ENCODE measurements at places on chromosomes 2 and 18.
A peak's percentile ranks its signal among the peaks of the same experiment; 100 is the strongest.

DNA sequence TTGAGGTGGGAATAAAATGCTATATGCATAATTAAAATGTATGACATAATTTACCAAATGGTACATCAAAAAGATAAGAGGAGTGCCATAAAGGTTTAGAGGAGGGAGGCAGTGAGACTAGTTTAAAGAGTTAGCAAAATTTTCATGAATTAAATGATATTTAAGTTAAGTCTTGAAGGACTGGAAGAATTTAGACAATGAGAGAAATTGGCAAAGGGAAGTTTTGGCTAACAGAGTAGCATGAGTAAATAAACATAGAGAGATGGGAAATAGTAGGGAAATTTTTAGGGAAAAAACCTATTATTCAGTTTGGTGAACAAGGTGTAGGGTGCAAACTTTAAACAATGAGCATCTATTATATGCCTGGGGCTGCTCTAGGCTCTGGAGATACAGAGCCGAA, 68.8 kb downstream of the CAVIN2 start:
- DNase-seq, result no peak

DNA sequence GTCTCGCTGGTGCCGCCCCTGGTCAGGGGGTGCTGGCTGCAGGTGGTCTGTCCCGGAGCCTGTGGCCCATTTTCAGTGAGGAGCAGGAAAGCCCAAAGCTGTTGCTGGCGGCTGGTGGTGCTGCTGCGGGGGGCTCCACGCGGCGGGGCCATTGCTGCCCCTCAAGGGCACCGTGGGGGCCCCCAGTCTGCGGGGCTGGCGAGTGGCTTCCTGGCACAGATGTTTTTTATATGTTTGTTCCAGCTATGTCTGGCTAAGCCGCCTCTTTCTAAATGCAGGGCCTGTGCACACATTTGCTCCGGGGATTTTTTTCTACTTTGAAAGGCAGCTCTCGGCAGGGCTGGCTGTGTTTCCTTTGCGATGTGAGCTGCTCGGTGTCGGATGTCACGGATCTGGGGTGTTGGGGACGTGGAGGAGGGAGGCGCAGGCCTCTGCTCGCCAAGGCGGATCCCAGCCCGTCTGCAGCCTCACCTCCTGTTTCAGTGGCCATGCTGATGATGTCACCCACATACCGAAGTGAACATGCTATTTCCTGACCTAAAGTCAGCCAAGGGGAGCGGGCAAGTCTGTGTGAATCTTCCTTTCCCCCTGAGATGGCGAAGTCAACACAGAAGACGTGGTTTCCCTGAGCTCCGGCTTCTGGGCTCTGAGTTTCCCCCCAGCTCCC, 112.0 kb upstream of the CTDP1 start:
- no peak for DNase-seq

DNA sequence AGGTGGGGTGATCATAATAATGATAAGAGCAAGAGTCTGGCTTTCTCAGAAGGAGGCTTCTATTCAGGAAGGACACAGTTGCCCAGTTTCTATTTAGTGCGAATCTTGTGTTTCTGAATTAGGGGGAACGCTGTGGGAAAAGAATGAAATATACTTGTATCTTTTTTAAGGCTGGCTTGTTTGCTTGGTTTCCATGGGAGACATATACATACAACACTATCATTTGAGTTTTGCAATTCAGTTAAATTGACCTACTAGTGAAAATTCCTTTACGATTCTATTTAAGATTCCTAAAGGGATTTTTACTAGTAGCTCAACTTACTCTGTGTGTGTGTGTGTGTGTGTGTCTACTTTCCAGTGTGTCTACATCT, 24.7 kb upstream of the ANKRD62 start:
- DNase-seq, result no peak

DNA sequence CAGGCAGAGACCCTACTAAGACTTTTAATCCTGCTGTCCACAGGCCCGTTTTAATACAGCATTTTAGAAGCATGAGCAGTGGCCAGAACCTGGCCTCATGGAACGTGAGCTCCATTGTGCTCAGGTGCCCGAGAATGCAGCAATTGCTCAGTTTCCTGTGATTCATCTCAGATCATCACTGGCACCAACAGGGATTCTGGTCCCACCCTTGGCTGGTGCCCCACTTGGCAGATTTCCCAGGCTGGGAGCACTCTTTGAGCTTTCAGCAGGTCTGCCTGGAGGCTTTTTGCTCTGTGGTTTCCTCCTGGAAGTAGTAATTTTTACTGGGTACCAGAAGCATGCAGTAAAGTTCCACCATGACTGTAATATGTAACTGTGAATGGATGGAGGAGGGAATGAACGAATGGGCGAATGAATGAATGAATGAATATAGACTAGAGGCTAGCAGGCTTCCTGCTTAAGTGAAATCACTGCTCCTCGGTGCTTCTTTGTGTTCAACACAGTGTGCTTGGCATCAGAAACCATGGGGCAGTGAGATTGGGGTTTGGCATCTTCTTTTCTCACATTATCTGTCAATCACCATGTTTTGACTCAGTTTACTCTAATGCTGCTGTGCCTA, 312.9 kb downstream of the PRKCE start:
- DNase-seq, result no peak

DNA sequence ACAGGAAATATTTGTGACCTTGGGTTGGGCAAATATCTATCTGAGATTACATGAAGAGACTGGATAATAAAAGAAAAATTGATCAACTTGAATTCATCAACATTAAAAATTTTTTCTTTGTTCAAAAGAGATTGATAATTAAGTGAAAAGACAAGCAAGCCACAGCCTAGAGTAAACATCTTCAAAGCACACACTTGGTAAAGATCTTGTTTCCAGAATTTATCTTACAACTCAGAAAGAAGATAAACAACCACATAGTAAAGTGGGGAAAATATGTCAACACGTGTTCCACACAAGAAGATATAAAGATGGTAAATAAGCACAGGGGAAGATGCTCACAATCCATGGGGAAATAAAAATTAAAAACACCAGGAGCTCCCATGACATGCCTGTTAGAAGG, 195.9 kb downstream of the SOX11 start:
- DNase-seq, result no peak

DNA sequence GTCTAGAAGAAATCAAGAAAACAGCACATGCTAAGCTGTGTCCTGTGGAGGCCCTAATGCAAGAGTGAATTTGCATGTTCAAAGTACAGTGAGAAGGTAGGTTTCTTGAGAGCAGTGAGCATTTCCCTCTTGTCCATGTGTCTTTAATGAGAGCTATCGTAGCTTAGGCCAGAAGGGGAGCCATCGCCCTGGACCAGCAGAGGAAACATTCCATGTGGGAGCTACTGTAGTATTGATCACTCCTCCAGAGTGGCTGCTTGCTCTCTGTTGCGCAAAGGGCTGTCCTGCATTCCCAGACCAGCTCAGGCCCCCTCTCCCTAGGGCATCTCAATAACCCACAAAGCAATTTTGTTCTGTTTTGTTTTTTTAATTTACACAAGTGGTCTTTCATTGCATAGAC, 950.1 kb downstream of the CNTNAP5 start:
- DNase-seq, result no peak

GRCh38 chr18:67218556-67218955, 298.0 kb downstream of the DSEL start:
- no peak for DNase-seq

DNA sequence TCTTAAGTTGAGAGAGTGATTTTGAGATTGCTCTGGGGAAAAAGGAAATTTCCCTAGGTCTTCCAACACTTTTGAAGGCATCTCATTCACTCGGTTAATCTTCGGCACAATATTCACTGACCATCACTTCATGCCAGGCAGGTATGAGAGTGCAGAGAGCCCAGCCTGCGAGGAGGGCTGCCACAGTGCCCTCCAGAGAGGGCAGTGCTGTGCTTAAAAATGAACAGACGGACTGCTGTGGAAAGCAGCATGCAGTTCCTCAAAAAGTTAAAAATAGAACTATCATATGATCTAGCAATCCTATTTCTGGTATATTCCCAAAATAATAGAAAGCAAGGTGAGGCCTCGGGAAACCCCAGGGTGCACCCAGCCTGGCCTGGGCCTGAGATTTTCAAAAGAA, 374.9 kb upstream of the RAB6C start:
- DNase-seq, result no peak

- no peak for DNase-seq
These were observed 8.3 kb downstream of the TBR1 start for GRCh38 chr2:161424394-161424769.

DNA sequence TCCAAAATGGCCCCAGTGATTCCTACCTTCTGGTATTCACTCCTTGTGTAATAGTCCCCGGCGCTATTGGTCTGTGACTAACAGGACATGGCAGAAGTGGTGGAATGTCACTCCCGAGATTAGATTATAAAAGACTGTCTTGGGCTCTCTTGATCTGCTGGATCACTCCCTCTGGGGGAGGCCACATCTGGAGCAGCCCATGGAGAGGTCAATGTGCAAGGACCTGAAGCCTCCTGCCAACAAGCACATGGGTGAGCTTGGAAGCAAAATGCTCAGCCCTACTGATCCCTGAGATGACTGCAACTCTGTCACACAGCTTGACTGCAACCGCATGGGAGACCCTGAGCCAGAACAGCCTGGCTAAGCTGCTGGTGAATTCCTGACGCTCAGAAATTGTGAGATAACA, 94.3 kb upstream of the GLI2 start:
- no peak for DNase-seq

GRCh38 chr2:3313781-3314375, 63.7 kb downstream of the EIPR1 start:
- no peak for DNase-seq

- DNase-seq, result no peak
These were observed 3.2 kb downstream of the FARSB start for GRCh38 chr2:222652491-222653255.

GRCh38 chr2:217160103-217160743, 300.4 kb upstream of the TNP1 start:
- no peak for DNase-seq

DNA sequence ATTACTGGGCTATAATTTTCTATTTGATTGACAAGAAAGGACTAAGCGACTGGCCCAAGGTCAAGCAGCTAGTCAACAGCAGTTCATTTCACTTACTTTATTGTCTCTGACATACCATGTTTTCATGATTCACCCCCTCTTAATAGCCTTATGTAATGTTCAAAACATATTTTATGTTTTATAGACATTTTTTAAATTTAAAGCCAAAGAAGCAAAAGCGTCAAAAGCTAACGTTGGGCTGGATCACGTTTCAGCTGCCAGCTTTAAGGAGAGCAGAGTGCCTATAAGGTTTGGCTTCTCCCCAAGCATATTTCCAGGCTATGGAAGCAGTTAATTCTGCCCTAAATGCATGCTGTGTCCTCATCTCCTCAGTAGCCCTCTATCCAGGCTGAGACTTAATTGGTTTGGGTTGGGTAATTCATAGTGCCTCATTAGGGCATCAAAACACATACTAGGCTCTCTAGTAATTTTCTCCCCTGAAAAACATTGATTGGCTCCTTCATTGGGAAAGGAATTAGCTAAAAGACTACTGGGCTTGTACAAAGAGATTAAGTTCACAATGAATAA, 94.8 kb upstream of the CREB1 start:
- no peak for DNase-seq

GRCh38 chr2:133737242-133737993, 169.2 kb upstream of the NCKAP5 start:
- no peak for DNase-seq

- no peak for DNase-seq
These were observed 202.3 kb upstream of the RAB6C start for GRCh38 chr2:129777146-129777545.

DNA sequence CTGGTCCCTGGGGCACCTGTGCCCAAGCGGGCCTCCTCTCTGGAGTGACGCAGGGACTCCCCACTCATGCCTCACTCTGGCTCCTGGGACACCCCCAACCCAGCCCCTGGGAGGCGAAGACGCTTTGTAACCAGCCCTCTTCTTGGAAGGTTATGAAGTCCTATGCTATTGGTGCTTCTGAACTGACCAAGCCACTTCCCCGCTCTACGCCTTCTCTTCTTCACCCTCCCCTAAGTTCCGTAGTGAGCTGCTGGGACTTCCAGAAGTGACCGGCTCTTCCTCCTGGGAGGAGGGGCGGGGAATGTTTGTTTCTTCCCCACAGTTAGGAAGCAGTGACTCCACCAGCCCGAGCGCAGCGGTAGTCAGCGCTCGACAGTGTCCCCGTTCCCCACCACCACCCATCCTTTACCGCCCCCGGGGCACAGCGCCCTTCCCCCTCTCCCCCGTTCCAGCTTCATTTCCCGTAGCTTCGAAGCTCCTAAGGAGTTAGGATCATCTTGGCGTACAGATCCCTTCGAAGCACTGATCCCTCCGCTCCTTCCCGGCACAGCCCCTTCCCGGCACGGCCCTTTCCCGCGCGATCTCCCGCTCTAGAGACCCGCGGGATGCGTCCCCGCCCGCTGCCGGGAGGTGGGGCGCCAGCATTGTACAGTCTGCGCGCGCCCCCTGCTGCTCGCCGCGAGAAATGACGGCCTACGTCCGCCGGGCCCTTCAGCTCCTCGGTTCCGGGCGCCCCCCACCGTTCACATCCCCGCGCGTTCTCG, 25.3 kb upstream of the NOTO start:
- DNase-seq, result peak; percentile 87

DNA sequence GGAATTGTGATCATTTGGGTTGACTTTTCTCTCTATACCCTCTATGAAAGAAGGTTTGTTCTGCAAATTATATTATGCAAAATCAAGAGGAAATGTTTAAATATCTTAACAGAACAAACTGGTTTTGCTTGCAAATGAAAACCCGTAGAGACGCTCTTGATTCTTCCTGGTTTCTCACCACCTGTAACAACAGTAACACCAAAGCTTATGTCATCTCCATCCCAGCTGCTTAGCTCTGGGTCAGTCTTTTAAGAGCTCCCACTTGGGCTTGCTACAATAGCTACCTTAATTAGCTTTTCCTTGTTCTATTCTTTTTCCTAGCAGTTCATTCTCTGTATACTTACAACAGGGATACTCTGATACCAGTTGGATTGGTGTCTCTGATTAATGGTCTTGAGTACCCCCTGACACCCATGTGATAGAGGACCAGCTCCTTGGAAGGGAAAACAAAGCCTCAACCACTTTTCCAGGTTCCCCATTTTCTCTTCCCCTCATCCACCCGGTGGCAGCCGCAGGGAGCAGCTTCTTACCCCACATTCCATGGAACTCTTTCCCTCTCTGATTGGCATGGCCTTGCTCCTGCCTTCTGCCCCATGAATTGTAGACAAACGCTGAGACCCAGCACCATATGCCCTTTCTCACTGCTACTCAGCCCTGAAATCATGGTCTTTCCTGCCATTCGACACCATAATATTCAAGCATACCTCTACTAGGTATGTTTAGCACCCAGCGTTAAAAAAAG, 27.7 kb downstream of the TMEM182 start:
- DNase-seq, result no peak

- DNase-seq, result no peak
These were observed 12.0 kb downstream of the RUFY4 start for GRCh38 chr2:218081063-218081462.
